ENCODE measurements at places on chromosomes 7 and 10. TPM values are rescaled to one million over a fixed set of nuclear protein-coding genes. Genes with fewer than 3 reads are reported as not detected.
A peak's percentile ranks its signal among the peaks of the same experiment; 100 is the strongest.

GRCh38 chr10:92384741-92385140 lies 93.8 kb downstream of the MARCHF5 start:
- H3K4me3 ChIP-seq = no peak overlapping the region
- no peaks in the 10 kb centered on the region for H3K36me3 ChIP-seq
- H3K27ac ChIP-seq = no peak overlapping the region
- H3K4me1 ChIP-seq = no peaks in the 10 kb centered on the region
- H3K27me3 ChIP-seq = peaks cover 8% of the 10 kb centered on the region
- no peak for DNase-seq

- H3K27me3 ChIP-seq = peaks cover 19% of the 10 kb centered on the region
- no peak overlapping the region for H3K4me3 ChIP-seq
- no peaks in the 10 kb centered on the region for H3K4me1 ChIP-seq
- no peaks in the 10 kb centered on the region for H3K36me3 ChIP-seq
Measured at GRCh38 chr10:124332426-124332825, 86.3 kb downstream of the OAT start.

GRCh38 chr7:112358513-112358912 lies 91.7 kb upstream of the IFRD1 start:
- no peak for DNase-seq
- H3K4me3 ChIP-seq = no peak overlapping the region
- no peak overlapping the region for H3K27ac ChIP-seq

Gene TSPAN15
- 9.0 TPM for total RNA-seq

Gene C10orf143
- total RNA-seq = 2.5 TPM

GRCh38 chr10:58956926-58957325 lies 219.5 kb upstream of the PHYHIPL start:
- H3K27ac ChIP-seq = no peak overlapping the region
- H3K4me3 ChIP-seq = no peak overlapping the region
- H3K4me1 ChIP-seq = no peaks in the 10 kb centered on the region
- peaks cover 2% of the 10 kb centered on the region for H3K27me3 ChIP-seq

DNA sequence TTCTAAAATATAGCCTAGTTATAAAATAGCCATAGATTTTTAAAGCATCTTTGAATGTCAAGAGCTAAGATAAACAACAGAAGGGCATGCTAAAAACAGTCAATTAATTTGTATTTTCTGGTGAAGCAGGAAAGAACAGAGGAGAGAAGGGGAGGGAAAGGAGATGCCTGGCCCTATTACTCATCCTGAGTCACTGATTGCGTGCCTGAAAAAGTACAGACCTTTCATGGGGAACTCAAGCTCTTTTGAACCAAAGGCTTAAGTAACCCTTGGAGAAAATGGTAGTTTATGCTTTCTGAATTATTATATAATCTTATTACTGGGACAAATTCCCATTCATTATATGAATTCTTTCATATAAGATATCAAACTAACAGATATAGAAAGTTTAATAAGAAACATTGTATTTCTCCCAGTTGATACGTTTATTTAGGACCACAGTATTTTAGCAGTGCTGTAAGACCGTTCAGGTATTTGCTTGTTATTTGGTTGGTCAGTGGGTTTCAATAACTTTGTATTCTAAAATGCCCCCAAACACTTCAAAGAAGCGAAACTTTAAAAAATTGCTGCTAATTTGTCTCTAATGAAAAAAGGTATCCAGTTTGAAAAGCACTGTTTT lies 151.3 kb downstream of the HGF start:
- no peak for DNase-seq
- no peak overlapping the region for H3K27ac ChIP-seq
- no peak overlapping the region for H3K4me3 ChIP-seq
- H3K27me3 ChIP-seq = no peaks in the 10 kb centered on the region
- no peaks in the 10 kb centered on the region for H3K4me1 ChIP-seq

Gene SPACDR
- total RNA-seq = 4.0 TPM

Gene ABHD11
- 13.7 TPM for total RNA-seq

DNA sequence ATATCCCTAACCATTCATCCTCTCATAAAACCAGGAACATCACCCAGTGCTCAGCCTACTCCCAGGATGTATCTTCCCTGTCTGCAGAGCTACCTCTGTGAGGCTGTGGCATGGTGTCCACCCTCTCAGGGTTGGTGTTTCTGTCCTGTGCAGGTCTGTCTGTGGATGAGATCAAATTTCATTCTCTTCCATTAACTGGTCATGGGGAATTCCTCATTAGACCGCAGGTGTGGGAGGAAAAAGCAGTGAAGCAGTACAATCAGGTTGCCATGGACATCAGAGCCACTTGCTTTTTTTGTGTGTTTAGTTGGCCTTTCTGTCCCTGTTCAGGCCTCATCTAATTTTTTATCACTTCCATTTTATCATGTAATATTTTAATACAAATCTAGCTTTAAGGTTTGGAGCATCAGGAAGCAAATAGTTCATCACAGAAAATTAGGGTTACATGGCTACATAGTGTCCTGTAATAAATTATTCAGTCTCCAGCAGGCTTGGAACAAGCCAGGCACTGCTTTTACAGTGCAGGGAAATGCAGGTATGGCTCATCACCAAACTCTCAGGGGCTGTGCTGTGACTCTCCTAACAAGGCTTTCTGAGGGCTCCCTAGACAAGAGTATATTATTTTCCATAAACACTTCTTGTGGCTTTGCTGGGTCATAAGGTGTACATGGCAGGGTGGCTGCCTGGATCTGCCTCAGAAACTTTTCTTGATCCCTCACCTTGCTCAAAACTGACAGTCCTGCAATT lies 594.9 kb upstream of the IGFBP3 start:
- H3K27me3 ChIP-seq = no peaks in the 10 kb centered on the region
- H3K4me3 ChIP-seq = no peak overlapping the region
- no peaks in the 10 kb centered on the region for H3K4me1 ChIP-seq
- H3K36me3 ChIP-seq = no peaks in the 10 kb centered on the region

Gene KNDC1
- total RNA-seq = 0.55 TPM

- peak overlapping the region; percentile 13 for H3K27ac ChIP-seq
- no peak overlapping the region for H3K4me3 ChIP-seq
- H3K36me3 ChIP-seq = no peaks in the 10 kb centered on the region
- H3K4me1 ChIP-seq = peaks cover 15% of the 10 kb centered on the region
- no peaks in the 10 kb centered on the region for H3K27me3 ChIP-seq
- DNase-seq = peak; percentile 54
Measured at GRCh38 chr10:118840071-118840775, 85.5 kb upstream of the CACUL1 start.

DNA sequence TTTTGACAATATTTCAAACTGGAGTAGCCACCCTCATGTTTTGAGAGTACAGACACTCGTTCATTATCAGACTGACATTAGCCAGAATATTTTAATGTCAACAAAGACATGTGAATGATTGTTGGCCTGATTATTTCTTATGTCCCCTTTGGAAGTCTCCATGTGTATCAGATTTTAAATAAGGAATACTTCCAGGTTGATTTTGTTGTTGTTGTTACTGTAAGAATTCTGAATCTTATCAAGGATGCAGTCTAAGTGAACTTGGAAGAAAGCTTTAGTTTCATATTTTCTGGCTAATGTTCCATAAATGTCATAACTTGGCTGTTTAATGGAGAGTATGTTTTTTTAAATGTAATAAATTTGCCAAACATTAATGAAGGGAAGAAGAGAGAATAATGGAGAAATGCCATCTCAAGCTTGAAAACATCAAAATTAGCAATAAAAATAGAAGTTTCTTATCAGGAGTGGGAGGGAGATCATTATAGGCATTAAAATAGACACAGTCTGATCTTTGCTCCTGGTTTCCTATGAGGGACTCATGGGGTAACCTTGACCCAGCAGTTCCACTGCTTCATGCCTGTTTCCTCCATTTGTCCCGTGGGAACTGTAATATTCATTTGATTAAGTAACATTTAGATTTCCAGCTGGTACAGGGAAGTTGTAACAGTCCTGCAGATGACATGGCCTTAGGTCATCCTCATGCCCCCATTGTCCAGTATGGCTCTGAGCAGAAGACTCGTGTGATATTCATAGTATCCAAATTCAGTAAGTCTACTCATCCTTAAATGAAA lies 122.4 kb upstream of the KIAA1217 start:
- no peaks in the 10 kb centered on the region for H3K4me1 ChIP-seq
- no peak overlapping the region for H3K4me3 ChIP-seq
- H3K36me3 ChIP-seq = no peaks in the 10 kb centered on the region
- no peak for DNase-seq

GRCh38 chr10:101690461-101690860 lies 4.5 kb downstream of the FBXW4 start:
- no peaks in the 10 kb centered on the region for H3K27me3 ChIP-seq
- H3K4me1 ChIP-seq = peaks cover 26% of the 10 kb centered on the region
- DNase-seq = no peak
- peaks cover 38% of the 10 kb centered on the region for H3K36me3 ChIP-seq
- H3K27ac ChIP-seq = no peak overlapping the region

GRCh38 chr10:31058795-31059703 lies 27.4 kb upstream of the ZNF438 start:
- no peak for DNase-seq
- no peaks in the 10 kb centered on the region for H3K27me3 ChIP-seq
- H3K27ac ChIP-seq = no peak overlapping the region
- no peaks in the 10 kb centered on the region for H3K36me3 ChIP-seq

DNA sequence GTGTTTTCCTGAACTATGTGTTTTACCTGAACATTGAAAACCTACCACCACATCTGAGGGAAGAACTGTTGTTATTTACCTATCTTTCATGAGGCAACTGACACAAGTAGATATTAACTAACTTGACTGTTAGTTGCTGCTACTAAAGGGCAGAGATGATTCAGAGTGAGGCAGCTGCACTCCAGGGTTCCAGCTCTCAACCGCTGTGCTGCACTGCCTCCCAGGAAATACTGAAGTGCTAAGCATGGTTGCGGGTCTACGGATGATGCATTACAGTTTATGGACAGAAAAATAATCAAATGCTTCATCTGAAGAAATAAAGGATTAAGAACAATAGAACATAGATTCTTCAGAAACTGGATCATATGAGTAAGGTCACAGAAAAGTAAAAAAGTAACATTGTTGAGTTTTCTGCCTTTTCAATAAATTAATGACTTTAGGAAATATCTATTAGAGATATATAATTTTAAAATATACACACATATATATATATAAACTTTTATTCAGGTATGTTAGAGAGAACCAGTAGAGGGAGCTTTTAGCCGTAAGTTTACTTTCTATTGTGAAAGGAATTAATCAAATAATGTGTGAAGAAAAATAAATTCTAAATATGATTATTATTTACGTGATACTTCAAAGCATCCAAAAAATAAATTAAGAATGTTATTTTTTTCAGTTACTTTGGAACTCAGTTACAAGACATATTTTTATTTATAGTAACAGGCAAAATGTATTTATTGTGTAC lies 620.0 kb downstream of the CNTNAP2 start:
- no peak for DNase-seq
- H3K4me3 ChIP-seq = no peak overlapping the region
- no peak overlapping the region for H3K27ac ChIP-seq
- no peaks in the 10 kb centered on the region for H3K36me3 ChIP-seq
- H3K4me1 ChIP-seq = no peaks in the 10 kb centered on the region

Gene NUTM2E
- total RNA-seq = 0.18 TPM

- no peak for DNase-seq
- H3K4me1 ChIP-seq = no peaks in the 10 kb centered on the region
- no peaks in the 10 kb centered on the region for H3K27me3 ChIP-seq
- H3K36me3 ChIP-seq = no peaks in the 10 kb centered on the region
- no peak overlapping the region for H3K27ac ChIP-seq
- no peak overlapping the region for H3K4me3 ChIP-seq
Measured at GRCh38 chr7:67590649-67591048, 594.0 kb downstream of the TYW1 start.

DNA sequence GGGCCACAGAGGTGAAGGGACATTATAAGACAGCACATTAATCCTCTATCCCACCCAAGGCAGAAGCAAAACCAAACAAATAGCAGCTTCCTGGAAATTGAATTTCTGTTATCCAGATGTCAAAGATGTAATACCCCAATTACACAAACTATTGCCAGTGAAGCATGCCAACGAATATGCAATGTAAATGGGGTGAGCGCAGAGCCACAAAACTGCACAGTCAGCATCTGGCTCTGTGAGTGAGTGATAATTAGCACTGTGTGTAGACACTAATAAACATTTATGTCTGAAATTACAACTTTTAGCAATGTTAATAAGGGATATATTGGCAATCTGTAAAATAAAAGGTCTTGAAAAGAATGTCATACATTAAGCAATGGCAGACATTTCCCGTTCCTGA lies 3.2 kb downstream of the BEND7 start:
- H3K4me3 ChIP-seq = no peak overlapping the region
- no peak for DNase-seq
- no peak overlapping the region for H3K27ac ChIP-seq
- no peaks in the 10 kb centered on the region for H3K36me3 ChIP-seq

- H3K4me3 ChIP-seq = no peak overlapping the region
- H3K27me3 ChIP-seq = peaks cover 34% of the 10 kb centered on the region
- no peaks in the 10 kb centered on the region for H3K36me3 ChIP-seq
Measured at GRCh38 chr7:26084418-26084817, 67.6 kb upstream of the NFE2L3 start.

GRCh38 chr10:88896372-88896993 lies 16.4 kb downstream of the STAMBPL1 start:
- H3K27ac ChIP-seq = no peak overlapping the region
- H3K4me3 ChIP-seq = no peak overlapping the region
- H3K4me1 ChIP-seq = peaks cover 58% of the 10 kb centered on the region
- DNase-seq = no peak
- peaks cover 48% of the 10 kb centered on the region for H3K36me3 ChIP-seq
- no peaks in the 10 kb centered on the region for H3K27me3 ChIP-seq

GRCh38 chr7:71896535-71896934 lies 515.6 kb downstream of the CALN1 start:
- no peaks in the 10 kb centered on the region for H3K27me3 ChIP-seq
- no peak for DNase-seq
- H3K4me3 ChIP-seq = no peak overlapping the region
- H3K36me3 ChIP-seq = no peaks in the 10 kb centered on the region
- no peak overlapping the region for H3K27ac ChIP-seq

- no peak overlapping the region for H3K27ac ChIP-seq
- no peak for DNase-seq
- H3K36me3 ChIP-seq = no peaks in the 10 kb centered on the region
- peaks cover 38% of the 10 kb centered on the region for H3K27me3 ChIP-seq
- H3K4me3 ChIP-seq = peak overlapping the region; percentile 18
Measured at GRCh38 chr10:114100848-114101741, 57.4 kb downstream of the ADRB1 start.

DNA sequence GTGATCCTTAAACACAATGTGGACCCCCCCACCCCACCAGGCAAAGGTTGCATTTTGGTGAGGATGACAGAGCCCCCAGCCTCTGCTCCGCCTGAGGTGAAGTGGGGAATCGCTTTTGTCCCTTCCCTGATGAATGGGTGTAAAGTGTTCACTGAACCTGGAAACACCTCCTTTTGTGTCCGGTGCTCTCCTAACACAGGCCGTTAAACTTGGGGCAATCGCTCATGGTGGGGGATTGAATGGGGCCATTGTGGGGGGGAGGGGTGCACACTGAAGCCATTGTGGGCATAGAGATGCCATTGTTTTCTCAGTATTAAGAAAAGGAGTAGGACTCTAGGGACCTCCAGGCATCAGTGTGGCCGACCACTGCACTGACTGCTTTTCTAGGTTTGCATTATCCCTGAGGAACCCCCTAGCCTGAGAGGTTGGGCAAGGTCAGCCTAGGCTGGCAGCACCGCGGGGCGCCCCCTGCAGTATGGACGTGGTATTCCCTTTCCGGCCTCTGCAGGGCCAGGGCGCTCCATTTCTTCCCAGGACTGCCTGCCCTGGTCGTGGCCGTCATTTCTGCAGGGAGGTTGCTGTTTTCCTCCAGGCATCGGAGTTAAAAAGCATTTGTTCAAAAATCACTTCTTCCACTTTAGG lies 158.3 kb downstream of the TCF7L2 start:
- H3K36me3 ChIP-seq = no peaks in the 10 kb centered on the region
- DNase-seq = peak; percentile 27
- H3K27ac ChIP-seq = no peak overlapping the region
- H3K27me3 ChIP-seq = peaks cover 23% of the 10 kb centered on the region

GRCh38 chr7:148563583-148564274 lies 26.8 kb upstream of the C7orf33 start:
- peaks cover 15% of the 10 kb centered on the region for H3K36me3 ChIP-seq
- DNase-seq = no peak
- H3K4me1 ChIP-seq = peaks cover 28% of the 10 kb centered on the region
- peaks cover 12% of the 10 kb centered on the region for H3K27me3 ChIP-seq
- peak overlapping the region; percentile 89 for H3K27ac ChIP-seq
